Fibroblast of upper back skin (primary cell): ENCODE measurements at places on chromosomes 2 and 18.

DNA sequence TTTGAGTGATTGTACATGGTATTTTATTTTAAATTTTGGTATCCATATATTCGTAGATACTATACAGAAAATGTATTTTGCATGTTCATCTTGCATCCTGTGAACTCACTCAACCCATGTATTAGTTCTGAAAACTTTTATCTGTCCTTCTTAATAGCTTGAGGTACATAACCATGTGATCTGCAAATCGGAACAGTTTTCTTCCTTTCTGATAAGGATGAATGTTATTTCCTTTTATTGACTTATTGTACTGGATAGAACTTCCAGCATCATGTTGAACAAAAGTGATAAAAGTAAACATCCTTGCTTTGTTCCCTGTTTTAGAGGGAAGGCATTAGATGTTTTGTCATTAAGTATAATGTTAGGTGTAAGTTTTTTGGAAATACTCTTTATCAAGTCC lies 554.7 kb downstream of the GALR1 start:
- DNase-seq = no peak

GRCh38 chr2:180644709-180645108 lies 335.7 kb upstream of the UBE2E3 start:
- DNase-seq = peak; percentile 70

GRCh38 chr18:13493725-13494124 lies 232.6 kb downstream of the FAM210A start:
- DNase-seq = no peak

DNA sequence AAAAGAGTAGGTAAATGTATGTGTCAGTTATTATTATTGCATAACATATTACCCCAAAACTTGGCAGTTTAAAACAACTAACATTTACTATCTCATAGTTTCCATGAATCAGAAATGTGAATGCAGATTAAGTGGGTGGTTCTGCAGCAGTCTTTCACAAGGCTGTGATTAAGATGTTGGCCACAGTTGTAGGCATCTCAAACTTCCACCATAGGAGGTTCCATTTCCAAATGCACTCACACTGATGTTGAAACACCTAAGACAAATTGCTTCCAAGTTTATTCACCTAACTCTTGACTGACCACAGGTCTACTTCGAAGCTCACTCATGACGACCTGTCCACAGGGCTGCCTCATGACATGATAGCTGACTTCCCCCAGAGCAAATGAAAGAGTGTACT lies 360.8 kb downstream of the GRB14 start:
- DNase-seq = no peak

GRCh38 chr2:173075056-173075780 lies 428 bp upstream of the MAP3K20 start:
- DNase-seq = no peak

DNA sequence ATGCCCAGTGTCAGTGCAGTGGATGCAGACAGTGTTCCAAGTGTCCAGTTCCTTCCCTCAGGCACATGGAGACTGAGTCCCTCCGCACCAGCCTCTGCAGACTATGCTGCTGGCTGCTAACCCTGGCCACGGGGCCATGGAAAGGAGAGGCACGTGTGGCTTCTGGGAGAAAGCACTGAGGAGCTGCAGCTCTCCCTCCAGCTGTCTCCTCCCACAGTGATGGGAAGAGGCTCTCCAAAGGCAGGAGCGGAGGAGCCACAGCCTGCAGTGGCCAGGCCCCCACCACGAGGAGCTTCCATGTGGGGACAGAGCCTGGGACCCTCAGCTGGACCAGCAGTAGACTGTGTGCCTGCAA lies 141.1 kb downstream of the NDUFA10 start:
- DNase-seq = no peak

DNA sequence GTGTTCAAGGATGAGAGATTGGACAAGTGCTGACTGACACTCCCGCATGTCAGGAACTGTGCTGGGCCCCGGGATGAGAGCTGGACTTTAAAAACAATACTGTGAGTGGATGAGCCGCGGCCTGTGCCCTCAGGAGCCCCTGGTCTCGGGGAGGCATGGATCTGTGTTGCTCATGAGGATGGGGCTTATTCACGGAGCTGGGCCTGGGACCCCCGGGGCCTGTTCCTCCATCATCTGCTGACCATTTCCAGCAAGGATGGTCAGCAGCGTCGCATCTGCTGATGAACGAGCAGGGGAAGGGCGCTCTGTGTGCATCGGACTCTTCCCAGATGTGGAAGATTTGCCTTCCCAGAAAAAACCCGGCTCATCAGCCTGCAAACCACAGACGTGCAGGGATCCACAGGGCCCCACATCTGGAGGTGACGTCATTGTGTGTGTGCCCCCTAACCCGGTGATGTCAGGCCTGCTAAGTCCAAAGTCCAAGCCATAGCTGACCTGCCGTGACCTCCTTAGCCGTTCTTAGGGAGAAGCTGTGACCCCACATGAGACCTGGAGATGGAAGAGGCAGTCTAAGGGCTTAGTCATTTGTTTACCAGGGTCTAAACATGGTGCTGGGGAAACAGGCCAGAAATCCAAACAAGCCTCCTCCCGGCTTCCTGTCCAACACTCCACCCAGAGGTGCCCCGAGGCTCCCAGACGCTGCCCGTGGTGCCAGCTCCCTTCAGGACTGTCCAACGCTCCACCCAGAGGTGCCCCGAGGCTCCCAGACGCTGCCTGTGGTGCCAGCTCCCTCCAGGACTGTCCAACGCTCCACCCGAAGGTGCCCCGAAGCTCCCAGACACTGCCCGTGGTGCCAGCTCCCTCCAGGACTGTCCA lies 143.9 kb downstream of the PXDN start:
- no peak for DNase-seq

GRCh38 chr2:6972067-6972710 lies 55.0 kb downstream of the RNF144A start:
- DNase-seq = no peak

GRCh38 chr2:239267288-239267951 lies 133.4 kb downstream of the HDAC4 start:
- peak; percentile 87 for DNase-seq

DNA sequence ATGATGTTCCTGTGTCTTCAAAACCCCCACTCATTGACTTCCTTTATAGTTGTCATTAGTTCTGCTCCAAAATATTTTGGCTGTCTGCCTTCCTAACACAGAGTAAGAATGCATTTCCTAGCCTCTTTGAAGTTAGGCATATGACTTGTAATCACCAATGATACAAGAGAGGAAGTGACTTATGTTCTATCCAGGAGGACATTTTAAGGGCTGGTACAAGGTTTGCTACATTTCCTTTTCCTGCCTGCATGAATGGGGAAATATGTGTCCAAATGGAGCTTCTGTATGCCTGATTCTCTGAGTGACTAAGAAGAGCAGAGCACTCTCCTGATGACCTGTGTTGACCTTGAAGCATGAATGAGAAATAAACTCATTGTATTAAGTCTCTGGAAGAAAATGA lies 115.1 kb downstream of the PLCL1 start:
- DNase-seq = no peak

GRCh38 chr2:10658914-10659257 lies 30.9 kb downstream of the NOL10 start:
- DNase-seq = no peak

DNA sequence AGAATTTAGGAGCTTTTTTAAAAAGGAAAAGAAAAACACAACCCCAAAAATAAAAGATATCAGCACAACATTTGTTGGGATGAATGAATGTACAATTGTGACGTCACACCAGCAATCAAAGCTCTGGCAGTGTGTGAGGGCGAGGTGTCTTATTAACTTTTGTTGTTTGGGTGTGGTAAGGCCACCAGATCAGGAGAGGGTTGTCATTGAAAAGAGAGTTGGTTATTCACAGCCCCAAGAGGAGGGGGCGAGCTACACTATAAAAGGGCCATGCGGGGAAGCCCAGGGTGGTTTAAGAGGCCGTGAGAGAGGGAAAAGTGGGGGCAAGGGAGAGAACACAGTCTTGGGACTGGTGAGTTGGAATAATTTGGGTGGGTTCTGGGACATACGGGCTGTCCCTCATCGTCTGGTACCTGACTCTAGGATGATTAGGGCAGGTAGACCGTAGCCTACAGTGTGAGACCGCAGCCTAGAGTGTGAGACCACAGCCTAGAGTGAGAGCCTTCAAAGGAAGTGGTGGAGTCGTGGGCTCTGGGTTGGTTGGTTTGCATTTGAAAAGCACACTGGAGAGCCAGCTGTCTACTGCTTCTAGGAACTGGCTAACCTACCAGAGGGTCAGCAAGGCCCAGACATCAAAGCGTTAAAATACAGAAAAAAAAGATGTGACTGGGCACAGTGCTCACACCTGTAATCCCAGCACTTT lies 128.4 kb downstream of the INO80D start:
- no peak for DNase-seq

DNA sequence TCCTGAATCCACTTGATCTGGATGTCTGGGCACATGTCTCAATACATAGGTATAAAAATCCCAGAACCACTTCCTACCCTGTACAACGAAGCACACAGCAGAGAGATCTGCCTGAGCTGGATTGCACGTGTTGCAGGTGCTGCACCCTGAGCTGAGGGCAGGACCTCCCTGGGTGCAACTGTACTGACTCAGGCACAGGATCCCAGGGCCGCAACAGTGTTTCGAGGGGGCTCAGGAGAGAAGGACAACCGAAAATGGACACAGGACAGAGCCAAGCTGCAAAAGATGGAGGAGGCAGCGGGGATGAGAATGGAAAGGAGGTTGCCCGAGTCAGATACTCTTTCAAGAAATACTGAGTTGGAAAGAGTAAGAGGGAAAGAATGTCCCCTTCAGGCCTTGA lies 354.1 kb downstream of the EIPR1 start:
- DNase-seq = no peak

DNA sequence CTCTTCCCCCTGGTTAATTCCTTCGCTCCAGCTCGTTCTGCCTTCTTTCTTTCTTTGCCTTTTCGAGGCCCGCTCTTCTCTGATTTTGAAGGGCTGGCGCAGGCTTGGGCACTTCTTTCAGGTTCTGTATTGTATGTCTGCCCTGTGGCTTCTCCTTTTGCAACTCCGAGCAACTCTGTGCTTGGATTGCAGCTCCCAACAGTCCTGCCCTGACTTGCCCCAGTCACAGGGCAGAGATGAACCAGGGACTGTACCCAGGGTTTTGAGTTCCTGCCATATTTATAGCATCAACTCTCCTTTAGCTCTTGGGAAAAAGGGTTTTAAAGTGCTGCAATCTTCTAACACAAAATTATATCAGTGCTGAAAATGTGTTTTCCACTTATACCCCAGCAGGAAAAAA lies 31.1 kb upstream of the CD8A start:
- DNase-seq = no peak

- peak; percentile 42 for DNase-seq
Measured at GRCh38 chr2:152344579-152345195, 9.7 kb downstream of the FMNL2 start.

DNA sequence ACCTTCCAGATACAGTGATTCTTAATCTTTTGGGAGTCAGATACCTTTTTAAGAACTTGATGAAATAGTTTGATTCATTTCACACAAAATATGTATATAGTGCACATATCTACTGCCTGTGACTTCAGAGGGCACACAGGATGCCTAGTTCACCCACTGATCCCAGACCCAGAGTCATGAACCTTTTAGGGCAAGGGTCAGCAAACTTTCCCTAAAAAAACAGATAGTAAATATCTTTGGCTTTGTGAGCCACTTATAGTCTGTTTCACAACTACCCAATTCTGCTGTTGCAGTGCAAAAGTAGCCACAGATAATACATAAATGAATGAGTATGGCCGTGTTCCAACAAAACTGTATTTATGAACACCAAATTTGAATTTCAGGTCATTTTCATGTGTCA lies 124.9 kb downstream of the ANKRD44 start:
- DNase-seq = no peak

- no peak for DNase-seq
Measured at GRCh38 chr2:128465246-128466170, 146.8 kb upstream of the HS6ST1 start.

DNA sequence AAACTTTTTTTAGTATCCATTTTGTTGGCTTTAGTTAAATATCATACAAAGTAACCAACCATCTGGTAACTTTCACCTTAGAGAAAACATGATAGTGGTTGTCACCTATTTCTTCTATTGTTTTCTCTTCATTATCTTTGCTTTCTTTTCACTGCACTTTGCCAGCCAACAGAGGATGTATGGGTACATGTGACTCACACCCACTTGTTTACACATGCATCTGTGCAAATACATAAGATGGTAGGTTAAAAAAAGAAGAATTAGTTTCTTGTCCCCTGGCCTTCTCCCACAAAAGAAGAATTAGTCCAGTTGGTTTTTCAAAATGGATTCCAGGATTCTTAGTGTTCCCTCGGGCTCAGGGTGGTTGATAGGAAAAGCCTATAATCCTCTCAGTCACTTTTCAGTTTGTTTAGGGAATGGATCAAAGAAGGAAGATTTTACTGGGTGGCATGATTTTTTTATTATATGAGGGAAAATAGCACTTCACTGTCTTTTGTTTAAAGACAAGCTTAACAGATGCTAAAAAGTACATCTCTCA lies 46.6 kb downstream of the CDK15 start:
- no peak for DNase-seq

DNA sequence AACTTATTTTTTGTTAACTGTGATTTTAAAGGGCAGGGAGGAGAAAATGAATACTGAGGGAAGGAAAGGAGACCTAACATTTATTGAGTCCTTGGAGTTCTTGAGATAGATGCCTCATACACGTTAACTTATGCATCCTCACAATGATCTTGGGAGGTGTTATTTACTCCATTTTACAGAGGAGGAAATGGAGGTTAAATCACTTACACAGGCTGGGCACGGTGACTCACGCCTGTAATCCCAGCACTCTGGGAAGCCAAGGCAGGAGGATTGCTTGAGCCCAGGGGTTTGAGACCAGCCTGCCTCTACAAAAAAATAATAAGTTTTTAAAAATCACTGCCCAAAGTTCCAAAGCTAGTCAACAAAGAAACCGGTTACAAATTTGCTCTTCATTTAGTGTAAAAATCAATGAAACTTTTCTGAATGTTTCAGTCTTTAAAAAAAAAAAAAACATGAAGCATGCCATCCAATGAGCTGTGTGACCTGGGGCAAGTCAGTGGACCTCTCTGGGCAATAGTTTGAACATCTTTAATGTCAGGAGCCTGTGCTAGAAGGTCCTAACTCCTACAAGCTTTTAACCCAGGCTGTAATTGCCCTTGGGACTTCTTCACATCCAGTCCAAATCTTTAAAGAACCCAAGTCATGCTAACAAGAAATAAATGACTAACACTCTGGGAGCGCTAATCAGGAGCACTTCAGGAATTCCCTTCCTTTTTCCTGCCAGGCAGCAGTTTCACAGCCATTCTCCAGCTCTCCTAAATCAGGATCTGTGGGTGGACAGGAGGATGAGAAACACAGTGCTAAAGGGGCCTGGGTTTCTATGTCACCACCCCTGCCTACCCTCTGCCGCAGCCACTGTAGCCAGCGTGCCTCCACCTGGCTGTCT lies 176.4 kb downstream of the TMEM247 start:
- peak; percentile 77 for DNase-seq
